Right renal pelvis (tissue), 4 donors: ENCODE measurements at places on chromosomes 6 and 20. TPM values are rescaled to one million over a fixed set of nuclear protein-coding genes. Genes with fewer than 3 reads are reported as not detected.

DNA sequence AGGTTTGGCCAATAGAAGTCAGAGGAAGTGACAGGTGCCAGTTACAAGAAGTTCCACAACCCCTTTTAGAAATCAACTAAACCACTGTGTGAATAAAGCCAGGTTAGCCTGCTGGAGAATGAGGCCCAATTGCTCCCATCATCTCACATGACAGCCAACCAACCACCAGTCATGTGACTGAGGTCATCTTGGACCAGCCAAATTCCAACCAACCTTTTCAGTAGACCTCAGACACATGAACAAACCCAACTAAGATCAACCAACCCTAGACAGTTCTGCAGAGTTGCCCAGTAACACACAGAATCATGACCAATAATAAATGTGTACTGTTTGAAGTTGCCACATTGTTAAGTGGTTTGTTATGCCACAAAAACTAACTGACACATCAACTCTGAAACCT lies 44.6 kb upstream of the GGTLC1 start:
- DNase-seq: no peak

Gene GABRR1
- 2.9 TPM for polyA plus RNA-seq

Gene TUBB2B
- polyA plus RNA-seq: 141 TPM

Gene SOBP
- 12.3 TPM for polyA plus RNA-seq

Gene CTAGE9
- polyA plus RNA-seq: 0.29 TPM

- DNase-seq: no peak
These were observed 480.2 kb upstream of the RNF217 start for GRCh38 chr6:124482071-124482491.

GRCh38 chr6:6411115-6411514 lies 90.7 kb upstream of the F13A1 start:
- DNase-seq: no peak
